Stimulated activated CD4-positive, alpha-beta T cell treated with anti-CD3 and anti-CD28 coated beads, Interleukin-1b, Interleukin-23, amount 100 ng/mL, for 4 hours (primary cell): ENCODE measurements at places on chromosomes 6 and 20.

GRCh38 chr20:17872434-17872833 is 96.2 kb downstream of the SNX5 start:
- DNase-seq = no peak

DNA sequence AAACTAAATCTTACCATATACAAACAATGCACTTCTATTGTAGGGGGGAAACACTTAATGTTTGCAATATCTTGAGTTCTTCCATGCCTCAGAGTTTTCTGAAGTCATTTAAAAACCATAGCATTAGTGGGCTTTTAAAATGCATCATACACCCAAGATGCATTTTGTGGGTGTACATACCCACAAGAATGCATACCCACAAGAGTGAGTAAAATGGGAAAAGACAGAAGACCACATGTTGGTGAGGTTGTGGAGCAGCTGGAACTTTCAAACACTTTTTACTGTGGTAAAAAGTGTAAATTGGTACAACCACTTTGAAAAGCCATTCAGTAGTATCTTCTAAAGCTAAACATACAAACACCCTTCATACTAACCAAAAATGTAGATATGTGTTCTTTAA is 57.5 kb downstream of the CYB5R4 start:
- DNase-seq = no peak

DNA sequence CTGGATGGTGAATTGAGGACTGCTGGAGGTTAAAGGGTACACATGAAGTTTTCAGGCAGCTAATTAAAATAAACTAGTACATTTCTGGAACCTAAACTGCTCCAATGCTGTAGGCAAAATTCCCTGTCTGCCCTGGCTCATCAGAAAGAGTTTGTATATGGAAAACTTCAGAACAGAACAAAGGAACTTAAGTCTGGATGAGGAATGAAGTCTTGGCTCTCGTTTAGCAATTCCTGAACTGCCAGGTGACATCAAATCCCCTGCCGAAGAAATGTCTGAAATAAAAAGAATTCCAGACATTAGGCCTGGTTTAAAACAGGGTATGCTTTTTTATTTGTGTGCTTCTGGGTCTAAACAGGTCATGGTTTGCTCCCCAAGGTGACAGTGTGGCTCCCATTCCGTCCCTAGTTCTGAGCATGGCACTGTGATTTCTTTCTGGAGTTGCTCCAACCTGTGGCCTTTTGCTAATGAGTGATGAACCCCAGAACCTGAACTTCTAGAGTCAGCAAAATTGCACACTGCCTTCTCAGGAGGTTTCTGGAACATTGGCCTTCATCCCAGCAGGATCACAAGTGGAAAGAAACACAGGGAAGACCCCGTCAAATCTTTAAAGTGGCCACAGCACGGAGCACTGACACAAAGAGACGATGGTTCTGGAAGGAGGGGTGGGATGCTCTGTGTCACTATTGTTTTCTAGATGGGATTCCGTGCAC is 129.4 kb upstream of the NAA20 start:
- no peak for DNase-seq

DNA sequence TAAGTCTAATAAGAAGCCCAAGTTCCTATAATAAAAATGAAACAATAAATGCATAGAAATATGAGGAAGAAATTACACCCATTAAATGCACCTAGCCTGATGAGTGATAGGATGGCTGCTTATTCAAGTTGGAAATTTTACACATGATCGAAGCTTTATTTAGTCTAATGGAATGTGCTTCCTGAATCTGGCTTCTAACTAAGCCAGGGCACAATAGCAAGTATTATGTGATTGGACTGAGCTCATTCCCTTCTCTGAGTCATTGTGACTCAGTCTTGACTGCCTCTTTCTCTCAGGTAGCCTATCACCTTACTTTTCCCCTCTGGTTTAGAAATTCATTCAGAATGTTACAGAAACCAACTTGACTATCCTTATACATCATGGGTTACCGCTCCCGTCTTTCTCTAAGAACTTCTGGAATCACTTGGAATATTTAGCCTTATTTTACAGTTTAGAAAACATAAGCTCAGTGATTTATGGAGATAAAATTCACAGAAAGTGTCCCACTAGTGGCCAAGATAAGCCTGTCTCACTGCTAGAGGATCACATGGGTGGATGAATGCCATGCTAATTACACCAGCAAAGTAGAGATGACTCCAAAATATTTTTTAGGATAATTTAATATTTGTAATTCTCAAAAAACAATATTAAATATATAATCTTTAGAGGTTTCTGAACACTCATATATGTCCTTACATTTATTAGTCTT is 505.3 kb upstream of the JAG1 start:
- DNase-seq = no peak

DNA sequence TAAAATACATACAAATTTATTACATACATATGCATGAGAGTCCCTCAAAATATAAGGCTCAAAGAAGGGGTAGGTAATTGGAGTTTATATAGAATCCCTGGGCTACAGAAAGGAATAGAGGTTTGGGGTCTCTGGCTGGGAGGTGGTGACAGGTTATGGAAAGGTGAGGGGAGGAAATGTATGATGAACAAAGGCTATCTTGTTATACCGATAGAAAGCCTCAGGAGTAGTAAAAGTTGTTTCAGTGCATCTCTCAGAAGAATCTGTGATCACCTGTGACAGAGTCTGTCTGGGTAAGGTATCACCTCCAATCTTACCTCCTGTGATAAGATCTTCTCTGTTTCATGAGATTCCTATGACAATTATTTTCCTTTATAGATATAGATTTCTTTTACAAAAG is 252.9 kb upstream of the AGPAT4 start:
- no peak for DNase-seq

DNA sequence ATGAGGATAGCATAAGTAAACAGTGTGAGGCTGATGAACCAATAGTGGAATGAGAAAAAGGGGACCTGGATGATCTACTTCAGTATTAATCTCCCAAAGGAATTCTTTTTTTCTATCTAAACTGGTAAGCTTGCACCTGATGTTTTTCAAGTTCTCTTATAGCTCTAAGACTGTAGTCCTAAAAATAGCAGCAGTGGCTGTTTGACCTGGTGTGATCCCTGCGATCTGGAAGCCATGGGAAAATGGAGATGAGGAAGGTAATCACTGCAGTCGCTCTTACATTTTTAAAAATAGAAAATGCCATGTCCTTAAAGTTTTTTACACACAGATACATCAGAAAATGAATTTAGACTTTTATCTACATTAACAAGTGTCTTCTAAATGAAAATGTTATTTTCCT is 926.4 kb upstream of the SLC35B3 start:
- no peak for DNase-seq

DNA sequence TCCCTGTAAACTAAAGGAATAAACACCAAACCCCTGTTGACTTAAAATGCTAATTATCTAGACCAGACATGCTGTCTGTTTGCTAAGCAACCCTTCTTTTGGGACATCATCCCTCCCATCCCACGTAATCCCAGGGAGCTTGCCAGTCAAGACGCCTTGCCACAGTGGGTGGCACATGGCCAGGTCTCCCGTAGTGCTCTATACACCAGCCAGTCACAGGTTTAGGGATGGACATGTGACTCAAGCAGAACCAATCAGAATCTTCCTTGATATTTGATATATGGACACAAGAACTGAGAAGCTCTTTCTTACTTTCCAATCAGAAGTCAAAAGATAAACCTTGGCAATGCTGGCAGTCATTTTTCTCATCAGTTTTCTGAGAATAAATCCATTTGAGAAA is 60.0 kb downstream of the CNKSR3 start:
- no peak for DNase-seq

DNA sequence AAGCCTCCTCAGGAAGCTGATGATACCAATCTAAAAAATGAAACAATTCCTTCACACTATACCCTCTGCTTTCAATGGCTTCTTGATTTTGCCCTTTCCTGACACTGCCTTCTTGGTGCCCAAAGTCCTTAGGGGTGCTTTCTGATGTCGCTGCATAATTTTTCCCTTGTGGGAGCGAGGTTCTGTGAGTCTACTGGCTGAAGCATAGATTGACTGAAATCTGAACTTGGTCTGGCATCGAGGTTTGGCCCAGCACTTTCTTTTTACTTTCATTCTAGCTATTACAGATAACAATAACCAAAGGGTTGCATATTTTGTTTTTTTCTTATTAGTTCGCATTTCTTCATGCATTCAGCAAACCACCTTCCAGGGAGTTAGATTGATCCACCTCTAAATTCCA is 65.8 kb downstream of the E2F3 start:
- DNase-seq = no peak

- no peak for DNase-seq
Observed at GRCh38 chr6:49649988-49650387, 13.3 kb upstream of the RHAG start.

DNA sequence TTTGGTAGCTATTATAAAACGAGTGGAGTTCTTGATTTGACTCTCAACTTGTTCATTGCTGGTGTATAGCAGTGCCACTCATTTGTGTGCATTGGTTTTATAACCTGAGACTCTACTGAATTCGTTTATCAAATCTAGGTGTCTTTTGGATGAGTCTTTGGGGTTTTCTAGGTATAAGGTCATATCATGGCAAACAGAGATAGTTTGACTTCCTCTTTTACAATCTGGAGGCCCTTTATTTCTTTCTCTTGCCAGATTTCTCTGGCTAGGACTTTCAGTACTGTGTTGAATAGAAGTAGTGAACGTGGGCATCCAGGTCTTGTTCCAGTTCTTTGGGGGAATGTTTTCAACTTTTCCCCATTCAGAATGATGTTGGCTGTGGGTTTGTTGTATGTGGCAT is 38.8 kb downstream of the SUMO4 start:
- no peak for DNase-seq

DNA sequence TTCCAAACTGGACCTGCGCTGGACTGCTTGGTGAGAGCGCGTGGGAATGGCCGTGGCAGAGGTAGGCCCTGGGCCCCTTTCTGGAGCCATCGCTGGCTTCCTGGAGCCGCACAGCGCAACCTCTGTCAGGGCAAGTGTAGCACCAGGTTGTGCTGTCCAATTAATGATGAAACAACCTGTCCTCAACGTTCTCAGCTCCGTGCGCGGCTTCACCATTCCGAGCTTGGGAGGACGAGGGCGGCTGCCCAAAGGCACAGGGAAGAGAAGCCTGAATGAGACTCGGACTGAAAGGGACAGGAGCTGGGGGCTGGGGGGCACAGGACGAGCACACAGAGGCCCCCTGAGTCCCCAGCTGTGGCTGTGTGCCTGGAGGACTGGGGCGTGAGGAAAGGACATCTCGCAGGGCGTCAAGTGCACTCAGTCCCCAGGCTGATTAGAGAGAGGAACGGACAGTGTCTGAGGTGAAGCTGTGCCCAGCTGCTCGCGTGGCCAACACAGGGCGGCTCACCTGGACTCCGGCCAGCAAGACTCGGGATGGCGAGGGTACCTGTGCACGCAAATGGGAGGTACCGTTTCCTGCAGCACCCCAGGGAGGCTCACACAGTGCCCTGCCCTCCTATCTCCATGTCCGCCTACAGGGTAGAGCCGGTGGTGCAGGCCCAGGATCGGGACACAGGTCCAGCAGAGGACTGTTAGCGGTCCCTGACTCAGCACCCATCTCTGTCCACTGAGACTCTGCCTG is 403.3 kb downstream of the TAF4 start:
- no peak for DNase-seq

- no peak for DNase-seq
Observed at GRCh38 chr6:53111865-53112264, 36.8 kb downstream of the GCM1 start.

DNA sequence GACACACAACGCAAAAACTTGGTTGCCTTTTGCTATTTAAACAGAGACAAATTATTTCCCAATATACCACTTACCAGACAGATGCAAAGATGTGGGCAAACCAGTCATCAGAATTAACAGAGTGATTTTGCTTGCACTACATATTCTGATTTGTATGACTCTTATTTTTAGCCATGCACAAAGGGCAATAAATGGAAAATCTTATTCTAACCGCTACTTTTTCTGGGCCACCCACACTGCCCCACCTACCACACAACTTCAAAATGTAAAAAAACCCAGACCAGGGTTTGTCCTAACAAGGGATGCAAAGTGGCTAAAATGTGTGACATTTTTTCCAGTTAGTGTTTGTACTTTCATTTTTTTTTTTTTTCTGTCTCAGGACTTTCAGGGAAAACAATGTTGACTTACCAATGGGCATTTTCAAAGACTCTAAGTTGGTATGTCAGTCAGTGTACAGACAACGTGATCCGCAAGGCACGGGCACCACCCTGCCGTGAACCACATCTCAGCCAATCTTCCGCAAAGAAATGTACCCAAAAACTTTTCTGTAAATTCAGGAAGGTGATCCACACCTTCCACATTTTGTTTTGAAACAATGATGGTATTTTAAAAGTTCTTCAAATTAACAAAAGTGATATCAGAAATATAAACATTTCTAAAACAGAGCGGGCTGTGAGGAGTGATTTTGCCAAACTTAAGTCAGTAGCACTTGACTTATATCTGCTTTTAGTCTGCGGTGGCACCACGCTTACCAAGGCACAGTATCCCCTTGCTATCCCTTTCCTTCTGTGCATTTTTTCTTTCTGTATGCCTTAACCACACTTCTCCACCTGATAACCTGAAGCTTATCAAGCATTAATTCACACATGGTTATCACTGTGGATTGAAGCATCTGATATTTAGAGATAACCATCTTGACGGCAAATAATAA is 185.6 kb downstream of the GJA10 start:
- DNase-seq = no peak

DNA sequence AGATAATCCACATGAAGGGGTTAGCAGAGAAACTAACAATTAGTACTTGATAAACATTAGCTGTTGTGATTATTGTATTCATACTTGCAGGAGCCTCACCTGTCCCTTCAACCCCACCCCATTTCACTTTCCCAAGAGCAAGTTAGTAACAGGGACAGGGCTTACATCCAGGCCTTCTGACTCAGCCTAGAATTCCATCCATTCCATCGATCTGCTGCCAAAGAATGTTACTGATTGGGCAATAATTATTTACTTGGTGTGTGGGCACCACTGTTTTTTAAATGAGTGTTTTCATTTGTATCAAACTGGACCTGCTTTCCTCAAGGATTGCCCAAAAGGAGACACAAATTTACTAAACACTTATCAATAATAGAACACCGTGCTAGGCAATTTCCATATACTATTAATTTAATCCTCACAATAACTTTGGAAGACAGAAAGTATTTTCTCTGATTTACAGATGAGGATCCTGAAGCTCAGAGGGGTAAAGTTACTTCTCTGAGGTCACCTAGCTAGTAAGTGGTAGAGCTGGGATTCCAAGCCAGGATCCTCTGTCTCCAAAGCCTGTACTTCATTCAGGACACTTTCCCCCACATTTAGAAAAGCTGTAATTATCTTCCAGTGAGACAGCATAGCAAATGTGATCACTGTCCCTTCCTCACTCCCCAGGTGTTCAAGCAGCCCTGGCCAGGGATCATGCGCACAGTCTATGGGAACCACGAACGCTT is 32.8 kb downstream of the GSS start:
- no peak for DNase-seq

DNA sequence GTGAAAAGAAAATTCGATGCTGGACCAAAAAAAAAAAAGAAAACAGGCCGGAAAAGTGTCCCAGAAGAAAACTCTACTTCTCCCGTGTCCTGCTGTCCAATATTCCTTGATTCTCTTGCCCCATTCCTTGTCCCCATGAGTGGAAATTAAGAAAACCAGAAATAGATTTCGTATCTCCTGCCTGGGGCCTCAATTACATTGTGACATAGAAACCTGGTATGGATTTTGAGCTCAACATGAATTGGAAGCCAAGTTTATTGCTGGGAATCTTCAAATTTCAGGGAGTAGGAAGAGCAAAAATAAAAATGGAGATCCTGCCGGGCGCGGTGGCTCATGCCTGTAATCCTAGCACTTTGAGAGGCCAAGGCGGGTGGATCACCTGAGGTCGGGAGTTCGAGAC is 11.9 kb downstream of the ISM1 start:
- no peak for DNase-seq

- DNase-seq = no peak
Observed at GRCh38 chr6:14278446-14278845, 160.9 kb downstream of the CD83 start.

GRCh38 chr6:13708736-13709135 is 2.9 kb downstream of the RANBP9 start:
- DNase-seq = no peak
